ENCODE measurements at places on chromosomes 13 and 19. TPM values are rescaled to one million over a fixed set of nuclear protein-coding genes. Genes with fewer than 3 reads are reported as not detected.

- DNase-seq, result no peak
Measured at GRCh38 chr13:20559659-20560356, 7.1 kb upstream of the IFT88 start.

GRCh38 chr13:102904408-102904862 lies 58.6 kb downstream of the ERCC5 start:
- DNase-seq, result no peak

KLK5 gene
- not detected for total RNA-seq

DNA sequence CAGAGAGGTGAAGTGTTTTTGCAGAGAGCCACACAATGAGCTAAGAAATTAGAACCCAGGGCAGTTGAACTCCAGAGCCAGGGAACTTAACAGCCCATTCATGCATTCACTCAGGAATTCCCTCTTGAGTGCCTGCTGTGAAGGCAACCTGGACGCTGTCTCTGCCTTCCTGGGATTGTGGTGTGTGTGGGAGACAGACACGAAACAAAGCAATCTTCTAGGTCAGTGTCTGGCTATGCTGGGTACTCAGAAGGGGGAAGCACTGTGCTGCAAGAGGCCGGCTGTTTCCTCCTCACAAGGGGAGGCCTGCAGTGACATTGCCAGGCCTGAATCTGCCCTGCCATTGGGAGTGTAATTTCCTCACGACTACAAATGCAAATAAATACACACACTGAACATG lies 9.7 kb downstream of the BCKDHA start:
- peak; percentile 34 for DNase-seq

HSPBP1 gene
- 38.5 TPM for total RNA-seq

CCDC70 gene
- total RNA-seq, result not detected

DNA sequence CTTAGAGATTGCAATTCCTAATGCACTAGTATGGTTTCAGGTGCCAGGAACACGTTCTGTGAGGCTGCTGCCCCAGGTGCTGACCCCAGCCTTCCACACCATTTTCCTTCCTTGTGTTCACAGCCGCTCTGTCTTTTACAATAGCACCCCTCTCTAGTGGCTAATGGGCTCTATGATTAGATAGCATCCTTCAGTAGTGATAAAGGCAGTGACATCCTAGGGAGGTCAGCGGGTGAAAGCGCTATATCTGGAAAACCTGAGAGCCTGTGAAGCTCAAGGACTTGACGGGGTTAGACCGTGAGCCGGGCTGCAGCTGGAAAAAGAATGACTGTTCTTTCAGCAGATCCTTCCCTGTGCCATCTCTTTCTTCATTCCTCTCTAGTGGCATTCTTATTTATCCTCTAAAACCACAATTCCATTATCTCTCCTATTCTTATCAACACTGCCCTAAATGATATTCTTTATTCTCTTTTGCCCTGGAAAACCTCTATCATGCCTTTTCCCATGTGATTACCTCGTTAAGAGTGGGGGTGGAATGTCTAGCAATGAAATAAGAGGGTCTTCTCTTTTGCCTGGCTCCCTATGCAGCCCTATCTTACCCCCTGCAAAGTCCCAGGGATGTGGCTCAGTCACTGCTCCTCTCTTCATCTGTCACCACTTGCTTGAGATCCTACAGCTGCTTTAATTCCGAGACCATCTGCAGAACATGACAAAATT lies 21.8 kb downstream of the ALOX5AP start:
- DNase-seq, result no peak

DNA sequence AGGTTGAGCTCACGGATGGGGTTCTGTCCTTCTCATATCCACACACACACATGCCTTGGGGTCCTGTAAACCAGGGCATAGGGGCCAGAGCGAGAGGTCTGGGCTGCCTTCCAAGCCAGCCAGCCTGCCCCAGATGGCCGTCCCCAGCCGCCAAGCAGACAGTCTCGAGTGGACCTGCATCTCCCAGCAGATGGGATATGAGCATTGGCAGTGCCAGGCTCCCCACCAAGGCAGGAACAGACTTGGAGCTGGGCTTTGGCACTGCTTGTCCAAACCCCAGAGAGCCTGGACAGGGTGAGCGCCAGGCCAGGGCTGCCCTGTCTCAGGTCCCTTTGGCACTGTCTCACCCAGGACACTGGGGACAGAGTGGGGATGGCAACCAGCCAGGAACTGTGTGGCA lies 130.4 kb downstream of the DPF1 start:
- DNase-seq, result no peak

DNA sequence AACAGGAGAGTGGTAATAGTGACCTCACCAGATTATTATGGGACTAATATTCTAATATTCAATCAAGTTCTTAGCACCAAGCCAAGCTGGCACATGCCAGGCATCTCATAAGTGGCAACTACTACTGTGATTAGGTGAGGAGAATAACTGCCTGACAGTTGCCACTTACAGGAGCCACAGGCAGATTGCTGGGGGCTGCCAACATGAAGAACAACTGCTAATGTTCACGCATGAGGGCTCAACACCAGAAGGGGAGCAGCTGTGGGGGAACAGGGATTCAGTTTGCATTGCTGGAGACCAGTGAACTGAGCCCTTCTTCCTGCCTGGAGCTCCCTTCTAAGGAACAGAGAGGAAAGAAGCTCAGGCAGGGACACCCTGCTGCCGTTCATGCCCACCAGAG lies 504.5 kb downstream of the FOXO1 start:
- DNase-seq, result no peak

TNFSF9 gene
- total RNA-seq, result 0.72 TPM

DNA sequence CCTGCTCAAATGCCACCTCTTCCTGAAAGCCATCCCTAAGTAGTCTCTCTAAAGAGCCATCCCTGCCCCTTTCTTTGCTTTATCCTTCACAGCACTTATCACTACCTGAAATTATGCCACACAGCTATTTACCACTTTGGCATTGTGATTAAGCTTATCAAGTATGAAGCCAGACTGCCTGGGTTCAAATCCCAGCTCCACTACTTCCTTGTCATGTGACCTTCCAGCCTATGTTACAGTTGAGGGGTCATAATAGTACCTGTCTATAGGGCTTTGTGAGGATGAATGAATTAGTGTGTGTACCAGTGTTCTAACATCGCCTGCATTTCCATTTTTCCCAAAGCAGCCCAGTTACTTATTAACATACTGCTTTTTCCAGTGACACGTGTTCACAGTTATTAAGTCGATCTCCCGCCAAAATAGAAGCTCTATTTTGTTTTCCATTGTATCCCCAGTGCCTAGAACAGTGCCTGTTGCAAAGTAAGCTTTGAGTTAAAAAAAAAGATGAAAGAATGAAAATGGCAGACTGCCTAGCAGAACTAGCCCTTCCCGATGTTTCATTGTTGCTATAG lies 32.8 kb downstream of the ZSWIM9 start:
- no peak for DNase-seq

F10 gene
- not detected for total RNA-seq

DNA sequence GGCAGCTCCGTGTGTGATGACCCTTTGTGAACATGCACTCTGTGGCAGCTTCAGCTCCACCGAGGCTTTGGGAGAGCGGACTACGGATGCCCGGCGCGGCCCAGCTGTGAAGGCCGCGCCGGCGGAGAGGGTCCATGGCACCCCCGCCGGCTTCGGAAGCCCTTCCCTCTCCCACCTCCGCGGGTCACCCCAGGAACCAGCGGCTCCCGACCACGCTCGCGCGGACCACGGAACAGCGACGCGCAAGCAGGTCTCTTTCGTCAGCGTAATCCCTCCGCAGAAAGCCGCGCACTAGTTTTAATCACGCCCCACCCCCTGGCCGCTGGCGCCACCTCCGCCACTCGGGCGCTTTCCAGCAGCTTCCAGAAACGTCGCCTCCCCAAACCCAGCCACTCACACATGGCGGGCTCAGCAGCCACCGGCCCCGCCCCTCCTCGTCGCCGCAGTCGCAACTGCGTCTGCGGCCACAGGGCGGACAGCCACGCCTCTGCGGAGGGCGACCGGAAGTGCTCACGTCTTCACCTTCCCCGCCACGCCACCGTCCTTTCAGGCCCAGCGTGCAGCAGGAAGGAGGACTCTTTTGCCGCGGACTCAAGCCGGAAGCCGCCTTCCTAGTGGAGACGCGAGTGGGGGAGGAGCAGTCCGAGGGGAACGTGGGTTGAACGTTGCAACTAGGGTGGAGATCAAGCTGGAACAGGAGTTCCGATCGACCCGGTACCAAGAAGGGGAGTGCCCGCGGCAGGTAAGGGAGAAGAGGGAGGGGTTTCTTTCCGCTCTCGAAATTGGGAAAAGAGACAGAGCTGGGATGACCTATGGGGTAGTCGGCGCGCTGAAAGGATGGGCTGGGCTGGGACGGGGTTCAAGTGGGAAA lies at the start of gene USPL1:
Gene USPL1 (plus strand): TSS at position 606 of the 871 bp plus-strand sequence. CDS start 3,221 bp downstream, outside the sequence.
- DNase-seq, result peak; percentile 100

GRCh38 chr19:42401365-42402303 lies 11.5 kb upstream of the CNFN start:
- DNase-seq, result peak; percentile 85

DNA sequence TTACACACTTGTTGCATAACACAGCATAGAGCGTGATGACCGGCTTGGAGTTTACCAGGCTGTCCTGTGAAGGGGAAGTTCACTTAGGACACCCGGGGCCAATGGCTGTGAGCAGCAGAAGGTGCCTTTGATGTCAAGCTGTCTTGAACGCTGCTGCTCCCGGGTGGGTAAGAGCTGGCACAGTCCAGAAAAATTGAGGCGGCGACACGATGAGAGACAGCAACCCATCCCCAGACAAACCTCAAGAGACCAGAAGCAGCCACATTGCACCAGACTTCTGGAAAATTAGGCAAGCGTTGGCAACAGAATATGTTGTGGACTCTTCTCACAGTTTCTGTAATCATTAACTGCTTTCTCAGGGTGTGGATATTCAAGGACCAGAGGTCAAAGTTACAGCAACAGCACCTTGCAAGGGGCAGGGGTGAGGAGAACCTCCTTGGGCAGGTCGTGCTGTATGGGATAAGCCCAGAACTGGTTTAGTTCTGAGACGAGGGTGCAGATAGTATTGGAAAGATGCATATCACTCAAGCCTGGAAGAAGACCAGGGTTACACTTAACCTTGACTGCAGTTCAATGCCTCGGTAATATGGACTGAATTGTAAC lies 10.1 kb downstream of the NFILZ start:
- no peak for DNase-seq

CHMP2A gene
- 96.8 TPM for total RNA-seq

DNA sequence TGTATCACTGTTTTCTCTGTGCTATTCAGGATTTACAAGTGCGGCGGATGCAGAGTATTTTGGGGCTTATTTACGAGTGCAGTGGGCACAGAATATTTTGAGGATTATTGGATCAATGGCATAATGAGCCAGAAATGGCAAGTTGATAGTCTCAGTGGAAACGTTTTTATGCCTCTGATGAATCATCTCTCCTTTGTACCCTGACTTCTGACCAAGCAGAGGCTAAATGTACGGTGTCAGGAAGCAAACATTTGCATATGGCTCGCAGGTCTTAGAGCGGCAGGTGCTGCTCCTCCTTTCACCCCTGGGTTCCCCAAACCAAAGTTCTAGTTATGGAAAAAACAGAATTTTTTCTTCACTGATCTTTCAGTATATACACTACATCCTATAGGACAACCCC lies 94.5 kb downstream of the LIG4 start:
- no peak for DNase-seq

- DNase-seq, result no peak
Measured at GRCh38 chr19:34711890-34712289, 22.2 kb upstream of the ZNF181 start.

MISP gene
- not detected for total RNA-seq

DNA sequence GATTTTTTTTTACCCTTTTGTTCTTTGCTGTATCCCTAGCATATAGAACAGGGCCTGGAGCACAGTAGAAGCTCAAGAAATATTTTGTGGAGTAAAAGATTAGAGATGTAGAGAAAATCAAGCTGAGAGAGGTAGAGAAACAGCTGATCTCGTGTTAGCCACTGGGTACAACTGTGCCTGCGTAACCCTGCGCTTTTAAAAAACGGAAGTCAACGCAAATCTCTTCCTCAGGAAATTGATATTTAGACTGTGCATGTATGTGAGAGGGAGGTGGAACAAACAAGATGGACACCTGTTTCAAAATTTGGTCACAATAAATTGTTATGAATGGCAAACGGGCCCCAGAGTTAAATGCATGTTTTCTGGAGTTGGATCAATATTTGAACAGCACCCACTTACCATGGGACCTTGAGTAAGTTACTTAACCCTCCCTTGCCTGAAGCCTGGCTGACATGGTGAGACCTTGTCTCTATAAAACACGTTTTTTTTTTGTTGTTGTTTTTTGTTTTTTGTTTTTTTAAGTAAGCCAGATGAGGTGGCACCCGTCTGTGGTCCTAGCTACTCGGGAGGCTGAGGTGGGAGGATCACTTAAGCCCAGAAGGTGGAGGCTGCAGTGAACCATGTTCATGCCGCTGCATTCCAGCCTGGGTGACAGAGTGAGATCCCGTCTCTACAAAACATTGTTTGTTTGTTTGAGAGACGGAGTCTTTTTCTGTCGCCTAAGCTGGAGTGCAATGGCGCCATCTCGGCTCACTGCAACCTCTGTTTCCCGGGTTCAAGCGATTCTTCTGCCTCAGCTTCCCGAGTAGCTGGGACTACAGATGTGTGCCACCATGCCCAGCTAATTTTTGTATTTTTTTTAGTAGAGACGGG lies 3.3 kb upstream of the EPOR start:
- DNase-seq, result no peak

ZNF177 gene
- 0.42 TPM for total RNA-seq

DNA sequence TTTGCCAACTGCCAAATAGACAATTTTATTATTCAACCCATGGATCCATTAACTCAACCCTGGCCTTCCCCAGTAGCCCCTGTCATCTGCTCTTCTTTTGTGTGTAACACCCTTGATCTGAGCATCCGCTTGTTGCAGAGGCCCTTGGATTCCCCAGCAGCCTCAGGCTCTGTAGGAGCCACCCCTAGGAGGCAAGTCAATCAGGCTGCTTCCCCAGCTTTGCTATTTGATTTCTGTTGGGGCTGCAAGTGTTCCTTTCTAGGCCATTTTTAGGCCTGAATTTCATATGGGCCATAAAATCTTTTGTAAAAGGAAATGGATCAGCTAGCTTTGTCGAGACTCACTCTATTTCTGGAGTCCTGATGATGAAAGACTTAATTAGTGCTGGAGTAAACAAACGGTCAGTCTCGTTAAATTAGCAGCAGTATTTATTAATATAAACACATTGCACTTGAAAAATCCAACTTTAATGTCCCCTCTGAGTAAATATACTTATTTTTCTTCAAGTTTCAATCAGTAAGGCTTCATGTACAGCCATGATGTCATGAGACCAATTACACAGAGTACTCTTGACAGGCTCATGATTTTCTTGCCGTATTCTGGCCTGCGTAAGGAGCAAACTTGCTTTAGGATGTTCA lies 105.3 kb downstream of the RGCC start:
- DNase-seq, result no peak

DNA sequence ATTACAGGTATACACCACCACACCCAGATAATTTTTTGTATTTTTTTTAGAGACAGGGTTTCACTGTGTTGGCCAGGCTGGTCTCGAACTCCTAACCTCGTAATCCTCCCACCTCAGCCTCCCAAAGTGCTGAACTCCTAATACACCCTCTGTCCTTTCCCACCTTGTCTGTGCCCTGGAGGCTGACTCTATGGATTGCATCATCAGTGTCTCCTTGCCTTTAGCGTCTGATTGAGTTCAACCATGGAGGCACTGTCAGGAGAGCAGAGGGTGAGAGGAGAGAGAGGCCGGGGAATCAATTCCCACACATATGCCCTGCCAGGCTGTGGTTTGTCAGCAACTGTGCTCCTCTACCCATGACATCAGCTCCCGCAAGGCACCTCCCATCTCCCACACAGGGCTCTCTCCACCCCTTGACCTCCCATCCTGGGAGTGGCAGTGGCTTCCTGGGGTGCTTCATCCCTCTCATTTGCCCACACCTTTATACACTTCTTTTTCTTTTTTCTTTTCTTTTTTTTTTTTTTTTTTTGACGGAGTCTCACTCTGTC lies 12.6 kb upstream of the LILRB4 start:
- no peak for DNase-seq

GRCh38 chr13:84038001-84038400 lies 155.7 kb upstream of the SLITRK1 start:
- DNase-seq, result no peak

Data from endothelial cell of umbilical vein (primary cell).